ENCODE measurements at places on chromosomes 1 and 21. TPM values are rescaled to one million over a fixed set of nuclear protein-coding genes. Genes with fewer than 3 reads are reported as not detected.

The DRAXIN gene
- total RNA-seq = 0.09 TPM

The LIN28A gene
- not detected for total RNA-seq

The CYP2J2 gene
- total RNA-seq = 0.09 TPM

The CELF3 gene
- not detected for total RNA-seq

The MATN1 gene
- total RNA-seq = not detected

The PTCH2 gene
- total RNA-seq = 0.18 TPM

The PTGER3 gene
- under 0.01 TPM for total RNA-seq
